AG09309 (cell line): ENCODE measurements at places on chromosomes 1 and 21.
A peak's percentile ranks its signal among the peaks of the same experiment; 100 is the strongest.

GRCh38 chr1:243595527-243596210 is 254.4 kb downstream of the AKT3 start:
- DNase-seq, result no peak

DNA sequence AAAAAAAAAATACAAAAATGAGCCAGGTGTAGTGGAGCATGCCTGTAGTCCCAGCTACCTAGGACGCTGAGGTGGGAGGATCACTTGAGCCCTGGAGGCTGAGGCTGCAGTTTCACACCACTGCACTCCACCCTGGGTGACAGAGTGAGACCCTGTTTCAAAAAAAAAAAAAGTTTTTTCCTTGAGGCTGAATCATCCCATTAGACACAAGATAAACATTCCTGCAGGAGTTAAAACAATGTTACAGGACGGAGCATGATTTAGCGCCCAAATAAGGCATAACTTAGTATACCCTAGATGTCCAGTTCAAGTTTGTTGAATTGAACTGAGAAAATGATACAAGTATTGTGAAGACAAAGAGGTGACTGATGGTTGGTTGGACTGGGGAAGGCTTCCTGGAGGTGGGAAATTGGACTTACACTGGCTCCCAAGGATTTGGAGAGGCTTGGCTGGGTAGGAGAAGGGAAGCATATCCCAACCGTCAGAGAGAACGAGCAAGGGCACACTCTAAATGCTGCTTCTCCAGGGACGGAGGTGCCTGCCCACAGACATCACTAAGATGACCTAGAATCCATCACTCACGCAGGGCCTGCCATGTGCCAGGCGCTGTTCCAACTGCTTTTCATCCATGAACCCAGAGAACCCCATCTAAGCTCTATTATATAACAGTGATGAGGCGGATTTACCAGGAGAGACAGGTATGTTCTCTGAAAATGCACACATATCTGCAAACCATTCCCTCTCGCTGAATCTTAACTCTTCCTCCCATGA is 610.6 kb downstream of the KIF26B start:
- DNase-seq, result no peak

GRCh38 chr1:246372559-246372958 is 134.5 kb downstream of the SMYD3 start:
- DNase-seq, result no peak

DNA sequence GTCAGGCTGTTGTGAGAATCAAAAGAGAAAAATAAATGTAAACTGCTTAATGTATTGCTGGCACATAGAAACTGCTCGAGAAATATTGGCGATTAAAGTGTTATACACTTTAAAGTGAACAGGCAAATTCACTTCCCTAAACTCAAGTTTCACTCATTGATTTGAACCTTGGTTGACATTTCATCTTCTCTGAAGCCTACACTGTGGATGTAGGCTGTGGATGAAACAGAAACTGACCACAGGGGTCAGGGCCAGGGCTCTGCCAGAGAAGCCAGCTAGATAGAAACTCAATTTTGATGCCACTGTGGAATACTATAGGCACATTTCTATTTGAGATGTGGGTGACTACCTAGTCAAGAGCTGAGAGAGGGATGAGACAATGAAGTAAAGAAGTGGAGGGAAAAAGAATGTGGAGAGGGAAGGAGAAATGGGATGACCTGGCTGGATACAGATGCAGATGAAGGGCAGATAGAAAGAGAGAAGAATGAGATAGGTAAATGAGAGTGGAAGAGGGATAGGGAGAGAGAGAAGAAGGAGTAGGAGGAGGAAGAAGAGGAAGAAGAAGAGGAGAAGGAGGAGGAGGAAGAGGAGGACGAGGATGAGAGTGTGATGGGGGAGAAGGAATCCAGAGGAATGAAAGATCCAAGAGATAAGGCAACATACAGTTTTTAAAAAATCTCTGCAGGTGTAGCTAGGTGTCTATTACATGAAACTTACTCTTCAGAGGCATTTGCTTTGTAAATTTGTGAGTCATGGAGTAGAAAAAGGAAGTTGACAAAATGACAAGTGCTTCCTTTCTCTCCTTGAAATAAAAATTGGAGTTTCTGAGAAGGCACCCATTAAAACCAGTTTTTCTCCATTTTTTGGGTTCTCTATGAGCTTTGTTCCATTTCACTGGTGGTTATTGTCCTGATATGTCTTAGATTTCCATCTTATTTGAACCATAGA is 17.4 kb upstream of the CD1D start:
- no peak for DNase-seq

- DNase-seq, result no peak
Measured at GRCh38 chr1:231248778-231249177, 7.8 kb downstream of the GNPAT start.

- DNase-seq, result no peak
Measured at GRCh38 chr1:173168941-173169340, 38.2 kb downstream of the TNFSF4 start.

DNA sequence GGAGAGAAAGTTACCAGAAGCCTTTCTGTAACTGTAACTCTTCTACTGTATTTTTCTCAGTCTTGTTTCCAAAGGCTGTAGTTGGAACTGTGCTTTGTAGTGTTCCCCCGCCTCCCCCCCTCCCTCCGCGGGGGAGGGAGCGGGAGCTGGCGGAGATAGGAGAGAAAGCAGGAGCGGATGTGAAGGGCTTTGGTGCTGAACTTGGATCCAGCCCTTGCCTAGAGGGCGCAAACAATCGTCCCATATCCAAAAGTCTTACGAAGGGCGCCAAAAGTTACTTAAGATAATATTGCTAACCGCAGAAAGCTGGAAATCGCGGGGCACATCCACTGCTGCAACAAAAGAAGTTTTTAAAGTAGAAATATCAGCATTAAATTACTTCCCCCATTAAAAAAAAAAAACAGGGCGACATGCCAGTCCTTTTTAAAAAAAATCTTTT is 2.4 kb upstream of the NFIA start:
- DNase-seq, result peak; percentile 32

DNA sequence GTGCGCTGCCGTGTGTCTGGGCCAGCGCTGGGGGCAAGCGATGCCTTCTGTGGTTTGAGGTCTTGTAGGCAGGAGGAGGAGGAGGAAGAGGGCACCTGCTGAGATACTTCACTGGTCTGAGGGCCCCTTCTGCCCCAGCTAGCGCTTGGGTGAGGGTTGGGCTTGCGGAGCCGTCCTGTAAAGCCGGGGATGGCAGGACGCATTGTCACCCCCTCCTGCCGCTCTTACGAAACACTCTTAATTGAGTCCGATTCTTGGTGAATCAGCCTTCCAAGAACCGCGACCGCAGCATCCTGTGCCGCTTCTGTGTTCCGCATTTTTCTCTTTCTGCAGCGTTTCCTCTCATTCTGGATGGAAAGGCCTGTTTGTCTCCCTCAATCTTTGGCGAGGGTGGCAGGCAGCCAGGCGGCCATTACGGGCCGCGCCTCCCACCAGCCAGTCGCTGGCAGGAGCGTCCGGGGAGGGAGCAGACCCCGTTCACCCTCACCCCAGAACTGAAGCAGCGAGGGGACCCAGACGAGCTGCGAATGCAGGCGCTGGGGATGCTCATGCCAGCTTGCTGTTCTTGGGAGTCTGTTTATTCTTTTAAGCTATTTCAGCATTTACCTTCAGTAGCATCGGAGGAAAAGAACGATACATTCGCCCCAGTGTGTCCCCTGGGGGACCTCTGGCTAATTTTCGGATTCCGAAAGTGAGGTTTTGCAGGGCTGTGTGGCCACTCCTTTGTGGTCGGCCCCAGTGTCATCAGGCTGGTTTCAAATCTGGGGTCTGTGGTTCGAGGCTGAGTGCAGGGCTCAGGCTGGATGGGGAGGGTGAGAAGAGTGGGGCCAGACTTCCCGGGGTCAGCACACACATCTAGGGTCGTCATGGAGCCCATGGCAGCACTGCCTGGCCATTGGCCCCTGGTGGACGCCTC is 62.7 kb downstream of the SKI start:
- peak; percentile 95 for DNase-seq
